ENCODE measurements at places on chromosomes 1 and 21.

DNA sequence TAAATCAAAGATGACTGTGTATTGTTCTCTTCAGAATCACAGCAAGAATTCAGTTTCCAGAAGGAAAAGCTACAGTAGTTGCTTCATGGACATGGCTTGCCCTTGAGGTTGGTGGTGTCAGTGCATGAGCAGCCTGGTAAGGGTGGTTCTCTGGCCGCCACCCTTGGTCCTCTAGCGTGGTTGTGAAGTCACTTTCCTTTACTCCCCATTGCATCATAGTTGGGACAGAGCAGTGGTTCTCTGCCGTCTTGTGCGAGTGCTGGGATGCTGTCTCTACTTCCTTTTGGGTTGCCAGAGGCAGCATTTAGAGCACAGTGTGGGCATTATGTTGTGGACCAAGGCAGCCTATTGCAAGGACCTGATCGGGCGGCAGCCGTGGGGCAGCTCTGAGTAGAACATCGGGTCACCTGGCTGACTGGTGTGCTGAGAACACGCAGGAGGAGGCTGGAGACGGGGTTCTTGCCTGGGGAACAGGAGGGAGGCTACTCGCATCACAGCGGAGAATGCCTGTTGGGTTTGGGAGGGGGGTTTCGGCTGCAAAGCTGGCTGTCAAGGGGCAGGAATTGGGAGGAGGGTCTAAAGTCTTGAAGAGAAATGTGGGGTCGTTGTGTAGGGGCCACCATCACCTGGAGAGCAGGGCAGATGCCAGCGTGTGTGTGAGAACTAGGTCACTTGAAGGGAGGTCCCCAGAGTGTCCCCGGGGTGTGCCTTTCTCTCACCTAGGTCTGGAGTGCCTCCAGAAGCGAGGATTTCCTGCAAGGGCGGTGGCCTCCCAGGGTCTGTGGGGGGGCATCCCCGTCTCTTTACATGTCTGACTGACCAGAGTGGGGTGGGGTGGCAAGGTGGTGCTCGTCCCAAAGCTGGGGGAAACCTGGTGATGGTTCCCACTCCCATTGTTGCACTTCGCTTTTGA, 6.3 kb downstream of the ARF1 start:
- DNase-seq = no peak

- DNase-seq = no peak
Measured at GRCh38 chr1:195851804-195852203, 756.4 kb downstream of the KCNT2 start.

DNA sequence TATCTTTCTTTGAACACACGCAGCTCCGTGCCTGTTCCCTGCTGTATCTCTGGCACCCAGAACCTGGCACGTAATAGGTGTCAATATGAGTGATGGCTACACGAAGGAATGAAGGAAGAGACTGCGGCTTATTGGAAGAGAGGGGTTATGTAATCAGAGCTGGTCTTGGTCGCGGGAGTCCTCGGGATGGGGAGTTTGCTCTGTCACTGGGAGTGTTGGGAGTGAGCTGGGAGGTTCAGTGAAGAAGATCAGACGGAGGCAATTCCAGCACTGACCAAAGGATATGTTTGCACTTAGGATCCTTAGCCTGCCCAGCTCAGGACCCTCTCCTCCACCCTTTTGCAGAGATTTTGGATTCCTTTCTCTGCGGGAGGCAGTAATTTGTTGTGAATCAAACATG, 709.1 kb downstream of the PTPRU start:
- DNase-seq = no peak

DNA sequence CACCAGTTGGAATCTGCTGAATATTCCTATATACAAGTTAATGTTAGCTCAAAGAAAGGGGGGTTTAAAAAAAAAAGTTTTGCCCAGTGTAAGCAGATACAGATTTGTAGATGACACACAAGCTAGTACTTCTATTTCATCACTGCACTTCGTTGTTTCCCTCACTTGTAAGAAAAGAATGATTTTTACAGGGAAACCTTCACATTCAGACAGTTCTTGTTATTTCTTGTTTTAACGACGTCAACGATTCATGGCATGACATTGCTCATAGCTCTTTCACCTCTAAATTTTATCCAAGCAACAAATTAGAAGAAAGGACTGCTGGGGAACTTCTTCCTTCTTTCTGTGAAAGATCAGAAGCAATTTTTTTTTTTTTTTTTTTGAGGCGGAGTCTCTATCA, 25.7 kb upstream of the C1orf105 start:
- DNase-seq = no peak

DNA sequence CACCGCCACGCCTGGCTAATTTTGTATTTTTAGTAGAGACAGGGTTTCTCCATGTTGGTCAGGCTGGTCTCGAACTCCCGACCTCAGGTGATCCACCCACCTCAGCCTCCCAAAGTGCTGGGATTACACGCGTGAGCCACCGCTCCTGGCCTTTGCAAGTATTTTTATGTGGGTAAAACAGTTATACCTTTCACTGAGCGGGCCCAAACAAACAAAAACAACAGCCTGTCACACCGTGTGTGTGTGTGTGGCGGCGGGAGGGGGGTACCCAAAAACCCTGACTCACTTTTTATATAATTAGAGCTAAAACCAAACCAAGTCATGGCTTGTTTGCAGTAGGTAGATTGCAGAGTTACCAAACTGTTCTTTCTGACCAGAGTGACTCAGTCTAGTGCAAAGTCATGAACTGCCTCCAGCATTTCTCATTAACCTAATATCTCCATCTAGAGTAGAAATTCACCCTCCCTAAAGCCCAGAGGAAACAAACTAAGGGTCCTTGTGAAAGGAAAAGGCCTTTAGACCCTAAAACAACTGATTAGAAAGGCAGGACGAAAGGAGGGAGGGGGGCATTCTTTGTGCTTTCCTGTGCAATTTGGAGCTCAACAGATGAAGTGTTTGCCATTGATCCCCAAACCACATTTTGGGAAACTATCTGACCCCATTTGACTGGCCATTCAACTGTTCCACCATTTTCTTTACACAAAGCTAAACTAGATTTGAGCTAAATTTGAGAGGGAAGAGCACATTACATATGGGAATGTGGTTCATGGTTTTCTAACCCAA, 181.0 kb downstream of the DHRS3 start:
- no peak for DNase-seq

- DNase-seq = no peak
Measured at GRCh38 chr1:58580186-58580585, 3.1 kb upstream of the TACSTD2 start.

- DNase-seq = no peak
Measured at GRCh38 chr21:35603494-35603893, 456.8 kb downstream of the SETD4 start.

DNA sequence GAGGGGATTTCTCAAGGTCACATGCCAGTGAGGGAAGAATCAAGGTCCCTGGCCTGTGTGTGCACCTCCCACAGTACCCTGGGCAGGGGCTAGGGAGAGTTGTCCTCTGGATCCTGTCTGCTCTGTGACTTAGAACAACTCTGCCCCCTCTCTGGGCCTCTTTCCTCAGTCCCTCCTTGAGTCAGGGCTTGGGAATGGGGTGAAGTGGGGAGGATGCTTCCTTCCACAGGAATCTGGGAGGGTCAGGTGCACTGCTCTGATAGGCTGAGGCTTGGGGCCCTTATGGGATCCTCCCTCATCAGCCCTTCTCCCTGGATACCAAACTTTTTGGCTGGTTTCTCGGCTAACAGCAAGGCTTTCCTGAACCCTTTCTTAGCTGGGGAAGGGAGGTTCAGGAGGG, 2.5 kb downstream of the TRNP1 start:
- no peak for DNase-seq

- DNase-seq = no peak
Measured at GRCh38 chr1:109880971-109881894, 29.4 kb upstream of the CSF1 start.

- no peak for DNase-seq
Measured at GRCh38 chr21:32538147-32538792, 47.1 kb downstream of the TCP10L start.

DNA sequence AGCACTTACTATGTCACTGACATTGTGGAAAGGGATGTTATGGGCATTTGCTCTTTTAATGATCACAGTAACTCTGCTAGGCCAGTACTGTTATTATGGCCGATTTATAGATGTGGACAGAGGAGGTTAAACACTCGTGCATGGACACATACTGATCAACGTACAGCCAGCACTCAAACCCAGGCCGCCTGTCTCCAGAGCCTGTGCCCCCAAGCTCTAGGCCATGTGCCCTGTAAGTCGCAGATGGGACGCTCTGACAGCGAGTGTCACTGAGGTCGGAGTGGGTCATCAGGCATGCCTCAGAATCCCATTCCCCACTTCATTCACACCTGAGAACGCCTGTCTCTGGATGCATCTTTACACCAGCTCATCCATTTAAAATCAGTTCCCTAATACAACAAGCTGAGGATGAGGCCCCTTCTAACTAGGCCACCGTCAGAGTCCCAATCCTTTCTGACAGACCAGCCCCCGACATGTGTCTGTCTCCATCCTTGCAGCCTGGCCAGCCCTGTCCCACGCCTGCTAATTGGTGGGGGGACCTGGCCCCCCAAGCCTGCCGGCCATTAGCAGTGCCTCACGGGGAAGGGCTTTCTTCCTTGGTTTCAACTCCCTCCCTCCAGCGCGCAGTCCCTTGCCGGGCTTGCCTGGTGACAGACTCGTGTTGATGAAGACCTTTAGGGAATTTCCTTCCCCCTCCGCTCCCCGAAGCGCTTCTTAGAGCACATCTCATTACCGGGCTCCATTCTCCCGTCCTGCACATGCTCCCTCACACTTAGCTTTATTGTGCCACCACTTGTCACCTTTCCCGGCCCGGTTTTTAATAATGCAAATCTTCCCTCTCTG, 436.8 kb downstream of the KIF26B start:
- no peak for DNase-seq

DNA sequence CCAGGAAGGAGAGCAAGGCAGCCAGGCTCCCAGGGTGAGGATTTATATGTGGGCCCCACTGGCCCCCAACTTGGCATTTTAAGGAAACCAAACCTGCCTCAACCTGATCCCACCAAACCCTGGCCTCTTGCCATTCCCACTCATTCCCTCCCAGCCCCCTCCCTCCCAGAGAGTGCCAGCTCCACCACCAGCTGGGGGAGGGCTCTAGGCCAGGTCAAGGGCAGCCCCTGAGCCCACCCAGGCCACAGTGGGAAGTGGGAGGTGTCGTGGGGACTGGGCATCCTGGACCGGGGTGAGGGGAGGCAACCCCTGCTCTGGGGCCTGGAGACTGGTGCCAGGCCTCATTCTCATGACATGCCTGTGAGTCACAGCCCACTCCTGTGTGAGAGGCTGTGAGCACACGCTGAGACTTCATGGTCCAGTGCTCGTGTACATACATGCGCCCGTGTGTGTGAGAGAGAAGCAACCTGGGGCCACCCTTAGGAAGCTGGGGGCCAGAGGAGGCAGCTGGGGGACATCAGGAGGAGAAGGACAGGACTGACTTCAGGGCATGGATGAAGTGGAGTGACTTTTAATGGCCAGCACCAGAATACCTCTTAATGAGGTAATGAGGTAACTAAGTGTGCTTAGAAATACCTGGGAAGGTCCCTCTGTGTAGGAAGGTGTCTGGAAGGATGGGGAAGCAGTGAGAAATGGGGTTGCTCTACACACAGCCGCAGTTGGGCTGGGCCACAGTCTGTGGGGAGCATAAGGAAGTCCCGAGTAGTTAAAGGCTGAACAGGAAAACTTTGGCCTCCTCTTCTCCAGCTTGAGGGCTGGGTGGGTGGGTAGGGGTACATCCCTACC, at the start of gene S100A2:
Gene S100A2 (minus strand): TSS at position 316 of the 846 bp plus-strand sequence. CDS start 1,967 bp downstream, outside the sequence.
- peak; percentile 32 for DNase-seq

- DNase-seq = no peak
Measured at GRCh38 chr1:234240680-234241079, 132.6 kb upstream of the COA6 start.

DNA sequence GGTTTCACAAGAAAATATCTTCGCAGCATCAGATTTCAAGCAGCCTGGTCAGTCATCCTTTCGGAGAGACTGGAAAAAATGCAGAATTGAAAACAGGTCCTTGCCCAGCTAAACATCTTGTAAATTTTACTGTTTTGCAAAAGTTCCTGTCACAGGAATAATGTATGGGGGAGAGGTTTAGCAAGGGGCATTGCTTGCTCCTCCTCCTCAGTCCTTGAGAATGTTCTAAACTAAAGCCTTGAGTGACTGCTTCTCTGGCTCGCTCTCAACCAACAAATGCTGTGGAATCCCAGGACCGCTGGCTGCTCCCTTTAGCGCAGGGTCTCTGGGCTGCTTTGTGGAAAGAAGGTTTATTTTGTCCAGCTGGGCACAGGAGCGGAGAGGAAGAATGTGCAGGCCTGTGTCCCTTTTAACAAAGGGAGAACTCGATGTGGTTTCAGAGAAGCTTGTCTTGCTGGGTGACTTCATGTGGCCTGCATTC, 33.6 kb upstream of the FHAD1 start:
- DNase-seq = no peak

DNA sequence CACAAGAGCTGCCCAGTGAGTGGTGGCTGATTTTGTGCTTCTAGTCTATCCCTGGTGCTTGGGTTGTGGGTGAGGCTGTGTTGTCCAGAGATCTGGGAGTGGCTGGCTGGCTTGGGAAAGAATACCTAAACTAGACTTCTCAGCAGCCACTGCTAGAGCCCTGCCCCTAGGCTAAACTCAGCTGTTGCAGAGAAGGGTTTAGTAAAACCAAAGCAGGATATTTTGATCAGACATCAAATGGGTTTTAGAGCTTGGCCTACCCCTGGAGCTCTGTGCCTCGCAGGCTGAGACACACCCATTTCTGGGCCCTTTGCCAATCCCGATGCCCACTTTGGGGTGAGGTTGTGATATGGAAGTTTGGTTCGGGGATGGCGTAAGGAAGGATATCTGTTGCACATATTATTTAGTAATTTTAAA, 88.5 kb downstream of the UCK2 start:
- DNase-seq = no peak

- no peak for DNase-seq
Measured at GRCh38 chr1:25356848-25357247, 18.7 kb downstream of the TMEM50A start.

- DNase-seq = no peak
Measured at GRCh38 chr21:42835611-42836401, 43.5 kb downstream of the WDR4 start.

- no peak for DNase-seq
Measured at GRCh38 chr1:49397086-49397485, 620.4 kb upstream of the BEND5 start.

DNA sequence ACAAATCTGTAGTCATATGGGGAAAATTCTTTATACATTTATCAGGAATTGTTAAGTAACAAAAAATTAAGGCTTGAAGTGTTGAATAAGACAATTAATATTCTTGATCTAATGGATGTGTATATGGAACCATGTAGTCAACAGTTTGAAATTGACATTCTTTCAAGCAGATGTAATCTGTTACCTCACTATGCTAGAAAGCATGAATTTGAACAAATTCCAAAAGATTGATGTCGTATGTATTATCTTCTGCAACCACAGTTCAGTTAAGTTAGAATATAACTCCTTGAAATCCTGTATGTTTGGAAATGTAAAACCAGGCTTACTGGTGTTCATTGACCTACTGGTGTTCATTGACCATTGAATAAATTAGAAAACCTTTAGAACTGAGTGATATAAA, 16.1 kb downstream of the CCDC18 start:
- DNase-seq = no peak

Measured in activated CD4-positive, alpha-beta T cell treated with anti-CD3 and anti-CD28 coated beads for 1 hour (primary cell).